ENCODE measurements at places on chromosomes 4 and X. TPM values are rescaled to one million over a fixed set of nuclear protein-coding genes. Genes with fewer than 3 reads are reported as not detected.

The BBS7 gene
- 15.6 TPM for total RNA-seq

The CORIN gene
- 0.50 TPM for total RNA-seq

The RHOXF2B gene
- total RNA-seq, result not detected

The SMAD1 gene
- 47.3 TPM for total RNA-seq

The CT45A2 gene
- total RNA-seq, result not detected

The RAI2 gene
- total RNA-seq, result 4.8 TPM

The SPANXN3 gene
- not detected for total RNA-seq

The GATA1 gene
- total RNA-seq, result not detected

The POLN gene
- total RNA-seq, result 1.6 TPM

The STBD1 gene
- 39.2 TPM for total RNA-seq

The QRFPR gene
- not detected for total RNA-seq

The NALF2 gene
- total RNA-seq, result 0.66 TPM

The IL2RG gene
- total RNA-seq, result 61.0 TPM

The PKD2 gene
- total RNA-seq, result 5.9 TPM

The CLDN22 gene
- total RNA-seq, result not detected

The PCSK1N gene
- total RNA-seq, result 10.1 TPM

The HERC6 gene
- 6.3 TPM for total RNA-seq

The ARFIP1 gene
- total RNA-seq, result 55.9 TPM

The CISD2 gene
- 30.7 TPM for total RNA-seq

The ARL13A gene
- not detected for total RNA-seq

The XPNPEP2 gene
- 2.6 TPM for total RNA-seq

The RENBP gene
- total RNA-seq, result 3.3 TPM

The ZNF711 gene
- 1.0 TPM for total RNA-seq

The PABPC1L2B gene
- not detected for total RNA-seq

The PNMA6A gene
- 0.17 TPM for total RNA-seq

The PNMA5 gene
- total RNA-seq, result not detected

The TMEM31 gene
- not detected for total RNA-seq

The UGT2A1 gene
- not detected for total RNA-seq

The TMEM128 gene
- total RNA-seq, result 18.7 TPM

The SCRG1 gene
- not detected for total RNA-seq

The OPN1MW2 gene
- total RNA-seq, result not detected

The SLC25A4 gene
- 44.6 TPM for total RNA-seq

Measured in colonic mucosa (tissue), 4 donors.